ENCODE measurements at places on chromosomes 3 and 15. TPM values are rescaled to one million over a fixed set of nuclear protein-coding genes. Genes with fewer than 3 reads are reported as not detected.
A peak's percentile ranks its signal among the peaks of the same experiment; 100 is the strongest.

DNA sequence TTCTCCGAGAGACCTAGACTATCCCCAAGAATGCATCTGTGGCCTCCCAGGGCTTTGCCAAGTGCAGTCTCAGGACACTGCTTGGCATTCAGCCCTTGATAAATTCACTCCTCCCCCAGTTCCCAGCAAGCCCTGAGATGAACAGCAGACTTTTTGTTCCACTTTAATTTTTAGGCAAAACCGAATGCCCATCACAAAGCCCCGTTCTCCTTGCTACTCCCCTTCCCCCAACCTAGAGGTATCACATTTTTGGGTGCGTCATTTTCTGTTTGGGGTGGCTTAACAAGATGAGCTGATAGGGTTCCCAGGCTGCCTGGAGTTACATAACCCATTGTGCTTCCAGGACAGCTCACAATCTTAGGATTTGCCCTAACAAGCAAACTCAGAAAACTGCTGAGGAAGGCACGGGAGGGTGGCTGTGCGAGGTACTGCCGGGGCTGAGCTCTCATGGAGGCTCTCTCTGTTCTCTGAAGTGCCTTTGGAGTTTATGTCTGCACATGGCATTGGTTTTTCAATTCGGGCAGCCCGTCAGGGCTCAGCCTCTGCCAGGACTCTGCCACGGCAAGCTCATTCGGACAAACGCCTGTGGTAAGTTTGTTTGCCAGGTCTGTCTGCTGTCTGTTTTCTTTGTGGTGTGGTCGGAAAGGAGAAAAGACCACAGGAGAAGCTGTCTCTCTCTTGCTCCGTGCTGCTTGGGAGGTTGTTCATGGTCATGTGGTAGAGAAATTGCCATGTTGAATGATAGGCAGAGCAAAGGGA lies at the start of gene TRAK1:
TSS of gene TRAK1 (plus strand) at position 385 of the 759 bp plus-strand sequence. CDS start at position 498, 113 bp downstream.
- DNase-seq = no peak

DNA sequence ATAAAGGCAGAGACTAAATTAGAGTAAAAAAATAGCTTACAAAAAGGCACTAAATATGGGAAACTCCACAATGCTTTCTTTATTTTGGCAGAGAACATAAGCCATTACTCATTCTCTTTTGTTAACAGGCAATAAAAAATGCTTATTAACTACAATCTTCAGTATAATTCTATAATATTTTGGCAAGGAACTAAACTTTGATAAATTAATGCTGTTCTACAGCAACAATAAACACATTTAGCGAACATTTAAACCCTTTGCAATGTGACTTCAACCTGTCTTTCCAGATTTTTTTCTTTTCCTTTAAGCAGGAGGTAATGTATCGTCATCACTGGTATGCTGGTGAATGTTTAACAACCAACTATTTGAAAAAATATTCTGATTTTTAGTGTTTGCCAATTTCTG lies 42.2 kb upstream of the POU1F1 start:
- no peak for DNase-seq

- DNase-seq = no peak
Observed at GRCh38 chr3:2446146-2446545, 347.5 kb downstream of the CNTN4 start.

DNA sequence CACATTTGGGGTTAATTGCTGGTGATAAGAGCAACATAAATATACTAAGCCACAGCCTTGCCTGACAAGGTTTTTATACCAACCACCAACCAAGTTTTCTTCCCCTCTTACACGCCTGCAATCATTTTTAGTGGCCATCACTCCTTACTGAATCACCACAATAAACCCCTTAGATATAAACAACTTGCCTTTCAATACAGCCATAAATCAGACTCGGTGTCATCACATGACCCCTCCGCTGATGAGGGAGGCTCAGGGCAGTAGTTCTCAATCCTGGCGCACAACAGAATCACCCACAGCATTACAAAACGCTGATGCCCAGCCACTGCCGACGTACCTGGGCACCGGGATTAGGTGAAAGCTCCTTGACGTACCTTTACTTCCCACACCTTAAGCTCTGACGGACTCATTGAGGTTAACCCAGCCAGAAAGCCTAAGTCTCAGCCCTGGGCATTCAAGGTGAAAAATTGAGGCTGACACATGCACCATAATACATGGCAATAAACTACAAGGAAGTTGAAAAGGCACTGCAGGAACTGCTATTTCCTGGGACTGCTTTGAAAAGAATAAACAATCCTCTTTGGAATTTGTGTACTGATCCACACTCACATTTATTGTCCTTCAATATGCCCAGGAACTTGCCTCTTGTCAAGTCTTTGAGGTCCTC lies 17.1 kb downstream of the ADCY5 start:
- DNase-seq = peak; percentile 65

DNA sequence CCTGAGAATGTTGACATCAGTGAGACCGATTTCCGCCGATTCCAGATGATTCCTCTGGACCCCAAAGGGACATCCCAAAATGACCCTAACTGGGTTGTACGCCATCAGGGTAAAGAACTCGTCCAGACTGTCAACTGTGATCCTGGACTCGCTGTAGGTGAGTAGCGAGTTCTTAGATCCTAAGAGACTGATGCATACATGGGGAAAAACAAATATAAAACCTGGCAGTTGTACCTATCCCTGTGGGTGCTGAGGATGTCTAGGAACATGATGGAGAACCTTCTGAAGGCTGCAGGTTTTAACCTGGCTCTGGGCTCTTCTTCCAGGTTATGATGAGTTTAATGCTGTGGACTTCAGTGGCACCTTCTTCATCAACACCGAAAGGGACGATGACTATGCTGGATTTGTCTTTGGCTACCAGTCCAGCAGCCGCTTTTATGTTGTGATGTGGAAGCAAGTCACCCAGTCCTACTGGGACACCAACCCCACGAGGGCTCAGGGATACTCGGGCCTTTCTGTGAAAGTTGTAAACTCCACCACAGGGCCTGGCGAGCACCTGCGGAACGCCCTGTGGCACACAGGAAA lies 12.3 kb downstream of the THBS1 start:
- no peak for DNase-seq

GRCh38 chr3:73828348-73828747 lies 203.6 kb upstream of the PDZRN3 start:
- DNase-seq = no peak

GRCh38 chr15:64930019-64930652 lies 18.4 kb downstream of the ANKDD1A start:
- DNase-seq = no peak

DNA sequence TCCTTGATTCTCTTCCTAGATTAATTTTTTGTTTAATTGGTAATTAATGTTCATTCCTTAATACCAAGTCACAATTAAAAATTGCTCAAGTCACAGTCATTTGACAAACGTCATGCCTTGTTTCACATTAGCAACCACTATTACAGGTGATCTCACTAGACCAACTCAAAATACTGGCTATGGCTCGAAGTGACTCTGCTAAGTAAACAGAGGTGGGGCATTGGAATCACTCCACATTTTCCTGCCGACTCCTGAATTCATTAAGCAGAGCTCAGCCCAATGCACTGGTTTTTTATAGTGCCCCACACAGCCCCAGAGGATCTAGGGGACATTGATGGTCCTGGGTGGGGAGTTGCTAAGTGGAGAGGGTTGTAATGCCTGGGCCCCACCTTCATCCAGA lies 201.2 kb upstream of the NSMCE3 start:
- DNase-seq = no peak

DNA sequence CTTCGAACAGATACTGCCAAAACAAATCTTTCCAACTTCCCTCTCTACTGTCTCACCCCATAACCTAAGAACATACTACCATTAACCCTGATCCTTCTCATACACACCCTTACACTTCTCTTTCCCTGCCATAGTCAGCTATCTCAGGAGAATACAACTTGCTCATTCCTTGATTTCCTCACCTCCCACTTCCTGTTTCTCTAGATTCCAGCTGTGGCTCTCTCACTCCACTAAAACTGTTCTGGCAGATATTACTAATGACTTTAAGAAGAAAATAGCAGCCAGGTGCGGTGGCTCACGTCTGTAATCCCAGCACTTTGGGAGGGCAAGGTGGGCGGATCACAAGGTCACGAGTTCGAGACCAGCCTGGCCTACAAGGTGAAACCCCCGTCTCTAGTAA lies 4.6 kb downstream of the LSG1 start:
- DNase-seq = no peak

- DNase-seq = no peak
Observed at GRCh38 chr15:57159767-57160166, 216.5 kb upstream of the CGNL1 start.

- DNase-seq = no peak
Observed at GRCh38 chr3:81249540-81250029, 511.9 kb downstream of the GBE1 start.

DNA sequence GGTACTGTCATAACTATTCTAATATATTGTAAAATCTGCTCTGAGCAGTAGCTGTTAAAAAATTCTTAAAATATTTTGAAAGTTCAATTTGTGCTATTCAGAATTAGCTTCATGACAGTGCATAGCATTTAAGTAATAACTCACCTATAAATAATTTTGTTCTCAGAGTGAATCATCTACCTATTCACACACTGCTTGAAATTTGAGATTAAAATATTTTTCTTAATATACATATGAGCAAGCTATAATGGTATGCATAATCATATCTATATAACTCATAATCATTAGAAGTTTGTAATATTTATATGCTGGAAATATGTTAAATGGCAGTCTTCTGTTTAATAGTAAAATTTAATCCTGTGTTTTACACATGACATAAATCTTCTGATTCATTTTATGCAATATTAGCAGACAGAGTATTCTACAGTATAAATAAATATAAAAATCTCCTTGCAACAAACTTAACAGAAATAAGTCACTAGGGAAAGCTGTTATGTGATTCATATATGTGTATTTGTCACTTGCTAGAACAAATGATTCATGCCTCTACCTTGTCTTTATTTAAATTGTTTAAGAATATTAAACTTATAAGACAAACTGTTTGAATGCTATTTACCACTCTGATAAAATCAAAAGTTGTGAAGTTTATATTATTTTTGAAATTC lies 710.8 kb downstream of the PLOD2 start:
- DNase-seq = no peak

DNA sequence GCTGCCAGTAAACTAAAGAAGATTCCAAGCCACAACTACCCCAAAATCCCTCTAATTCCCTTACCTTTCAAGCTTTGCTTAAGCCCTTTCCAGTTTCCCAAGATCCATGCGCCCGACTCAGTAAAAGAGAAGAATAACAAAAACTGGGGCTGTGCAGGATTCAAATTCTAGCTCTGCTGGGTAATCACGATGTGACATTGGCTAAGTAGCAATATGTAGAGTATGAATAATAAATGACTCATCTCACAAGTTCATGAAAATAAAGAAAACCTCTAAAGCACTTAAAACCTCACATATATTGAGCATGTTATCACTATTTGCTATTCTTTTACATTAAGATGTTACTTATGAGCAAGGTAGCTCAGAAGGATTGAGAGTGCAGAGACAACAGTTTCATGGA lies 522.2 kb upstream of the ZNF717 start:
- DNase-seq = no peak

GRCh38 chr3:184672335-184672734 lies 39.5 kb downstream of the MAGEF1 start:
- no peak for DNase-seq

- DNase-seq = peak; percentile 80
Observed at GRCh38 chr3:141796081-141796888, 33.1 kb downstream of the GRK7 start.

GRCh38 chr3:131538968-131539367 lies 36.2 kb upstream of the MRPL3 start:
- no peak for DNase-seq

DNA sequence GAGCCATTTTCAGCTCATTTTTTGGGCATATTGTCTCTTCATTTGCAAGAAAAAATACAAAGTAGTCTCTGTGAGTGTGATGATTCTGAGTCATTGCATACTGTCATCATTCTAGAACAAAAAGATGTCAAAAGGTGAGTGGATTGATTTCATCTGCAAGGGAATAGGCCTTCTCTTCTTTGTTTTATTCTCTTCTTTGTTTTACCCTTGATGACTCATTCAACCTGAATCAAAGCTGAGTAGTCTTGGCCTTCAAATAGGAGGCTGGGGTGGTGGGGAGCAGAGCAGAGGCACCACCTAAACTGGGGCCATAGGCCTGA lies 25.4 kb downstream of the CYP19A1 start:
- no peak for DNase-seq

DNA sequence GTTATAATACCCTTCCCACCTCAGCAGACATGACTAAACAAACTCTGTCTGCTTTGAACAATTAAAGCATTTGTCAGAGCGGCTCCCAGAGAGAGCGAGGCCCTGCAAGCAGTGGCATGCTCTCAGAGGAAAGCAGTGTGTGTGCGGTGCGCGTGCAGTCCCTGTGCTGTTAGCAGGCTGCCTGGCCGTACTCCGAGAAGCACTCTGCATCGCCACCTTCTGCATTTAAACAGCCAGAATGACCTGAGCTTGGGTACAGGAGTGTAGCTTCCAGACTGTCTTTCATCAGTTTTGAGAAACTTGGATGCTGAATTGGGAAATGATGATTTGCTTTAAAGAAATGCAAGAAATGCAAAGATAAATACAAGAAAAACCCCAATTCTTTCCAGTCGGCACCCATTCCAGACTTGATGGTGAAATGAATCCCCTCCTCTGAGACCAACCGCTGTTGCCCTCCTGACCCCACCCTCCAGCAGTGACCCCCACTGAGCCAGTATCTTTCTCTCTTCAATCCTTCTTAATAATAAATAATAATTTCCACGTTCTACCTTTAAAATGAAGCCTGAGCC lies 113.5 kb downstream of the VGLL4 start:
- peak; percentile 27 for DNase-seq

DNA sequence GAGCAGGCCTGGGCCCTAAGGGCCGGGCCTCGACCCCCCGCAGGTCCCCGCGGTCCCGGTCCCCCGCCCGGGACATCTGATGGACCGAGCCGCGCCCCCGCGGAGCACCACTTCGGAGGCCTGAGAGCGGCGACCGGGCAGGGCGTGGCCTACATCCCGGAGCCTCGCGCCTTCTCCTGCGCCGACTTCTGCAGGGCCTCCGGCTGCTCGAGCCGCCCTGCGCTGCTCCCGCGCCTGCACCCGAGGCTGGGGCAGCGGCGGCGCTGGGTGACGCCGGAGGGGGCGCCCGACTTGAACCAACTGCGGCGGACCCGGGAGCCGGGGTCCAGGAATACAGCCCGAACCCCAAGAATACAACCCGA lies 14.9 kb upstream of the GP9 start:
- DNase-seq = peak; percentile 62

DNA sequence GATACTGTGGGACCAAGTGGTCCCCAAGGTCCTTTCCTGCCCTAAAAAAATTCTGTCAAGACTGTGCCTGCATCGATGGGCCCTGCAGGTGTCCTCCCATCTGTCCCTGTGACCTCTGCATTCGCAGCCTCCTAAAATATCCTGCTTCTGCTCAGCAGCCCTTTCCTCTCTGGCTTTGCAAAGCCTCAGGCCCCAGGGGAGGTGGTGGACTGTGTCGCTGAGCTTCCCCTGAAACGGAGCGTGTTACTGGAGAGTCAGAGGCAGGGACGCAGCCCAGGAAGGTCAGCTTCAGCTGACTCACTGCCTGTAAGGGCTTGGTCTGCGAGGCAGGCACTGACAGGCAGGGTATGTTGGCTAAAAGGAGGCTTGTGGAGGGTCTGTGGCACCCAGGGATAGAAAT lies 110.0 kb downstream of the RAB11A start:
- no peak for DNase-seq

VGLL4 gene
- total RNA-seq = 56.9 TPM

MYL3 gene
- total RNA-seq = not detected

RCCD1 gene
- 17.6 TPM for total RNA-seq

TMEM44 gene
- total RNA-seq = 51.2 TPM

ASB14 gene
- not detected for total RNA-seq

MORC1 gene
- total RNA-seq = not detected

SI gene
- total RNA-seq = 1,142 TPM

IQCH gene
- total RNA-seq = 0.53 TPM

PPM1L gene
- 8.4 TPM for total RNA-seq

CIDEC gene
- 335 TPM for total RNA-seq

CLDND1 gene
- 85.3 TPM for total RNA-seq

RHOV gene
- total RNA-seq = 1.6 TPM

SCAPER gene
- 42.0 TPM for total RNA-seq

SNTN gene
- not detected for total RNA-seq

All from Peyer's patch (tissue), 4 donors.